ENCODE measurements at places on chromosomes 4 and X. TPM values are rescaled to one million over a fixed set of nuclear protein-coding genes. Genes with fewer than 3 reads are reported as not detected.

IL3RA gene
- total RNA-seq, result 0.10 TPM

DGKK gene
- total RNA-seq, result not detected

PLXNB3 gene
- total RNA-seq, result 3.7 TPM

ACE2 gene
- total RNA-seq, result not detected

SYTL5 gene
- total RNA-seq, result 0.45 TPM

WDFY3 gene
- total RNA-seq, result 11.1 TPM

ADGRL3 gene
- 0.03 TPM for total RNA-seq

NPFFR2 gene
- total RNA-seq, result not detected

GPRASP3 gene
- 4.9 TPM for total RNA-seq

SMIM14 gene
- total RNA-seq, result 21.8 TPM

DCAF8L2 gene
- not detected for total RNA-seq

APELA gene
- not detected for total RNA-seq

AFAP1 gene
- total RNA-seq, result 39.6 TPM

CD38 gene
- total RNA-seq, result 8.4 TPM

TMPRSS11F gene
- not detected for total RNA-seq

VCX3A gene
- total RNA-seq, result not detected

PASD1 gene
- total RNA-seq, result not detected

TAF7L gene
- total RNA-seq, result 0.15 TPM

EXOC1L gene
- total RNA-seq, result not detected

ARHGEF38 gene
- not detected for total RNA-seq

SCML2 gene
- total RNA-seq, result 7.3 TPM

All from A549 treated with DMSO at 1 μM for 4 hours (cell line).